Stimulated activated CD8-positive, alpha-beta memory T cell treated with anti-CD3 and anti-CD28 coated beads, Interleukin-7, amount 100 ng/mL, for 1 hour (primary cell): ENCODE measurements at places on chromosomes 2 and 18.

DNA sequence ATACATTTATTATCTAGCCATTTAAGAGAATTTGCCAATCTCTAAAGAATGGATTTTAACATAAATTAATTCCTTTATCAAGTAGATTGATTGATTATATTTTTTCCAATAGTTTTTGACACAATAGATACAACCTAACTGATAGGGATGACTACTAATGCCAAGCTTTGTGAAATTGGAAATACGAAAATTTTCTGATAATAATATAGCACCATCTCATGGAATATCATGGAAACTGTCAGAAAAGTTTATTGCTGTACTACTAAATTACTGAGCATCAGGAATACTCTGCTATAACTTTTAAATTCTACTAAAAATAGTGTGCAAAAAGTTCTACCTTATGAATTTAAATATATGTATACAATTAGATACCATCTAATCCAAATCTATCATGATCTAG lies 101.8 kb upstream of the MAP2 start:
- DNase-seq = no peak

- DNase-seq = no peak
Observed at GRCh38 chr2:239598011-239598731, 197.4 kb upstream of the HDAC4 start.

- no peak for DNase-seq
Observed at GRCh38 chr18:26119246-26119645, 14.4 kb upstream of the PSMA8 start.

DNA sequence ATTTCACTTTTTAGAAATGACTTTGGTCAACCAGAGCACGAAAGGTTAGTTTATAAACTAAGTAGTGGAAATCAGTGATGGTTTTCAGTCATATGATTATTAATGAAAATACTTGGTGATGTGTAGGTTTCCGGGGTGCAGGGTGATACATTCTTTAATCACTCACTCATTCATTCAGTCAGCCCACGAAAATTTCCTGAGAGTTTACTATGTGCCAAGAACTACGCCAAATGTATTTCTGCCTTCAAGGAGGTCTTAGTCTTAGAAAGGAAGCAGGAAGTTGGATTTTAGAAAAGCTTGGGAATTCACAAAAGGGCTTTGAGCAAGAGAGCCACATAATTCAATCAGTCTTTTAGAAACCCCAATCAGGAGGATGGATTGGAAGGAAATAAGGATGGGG lies 543.6 kb downstream of the PLCL1 start:
- DNase-seq = no peak

DNA sequence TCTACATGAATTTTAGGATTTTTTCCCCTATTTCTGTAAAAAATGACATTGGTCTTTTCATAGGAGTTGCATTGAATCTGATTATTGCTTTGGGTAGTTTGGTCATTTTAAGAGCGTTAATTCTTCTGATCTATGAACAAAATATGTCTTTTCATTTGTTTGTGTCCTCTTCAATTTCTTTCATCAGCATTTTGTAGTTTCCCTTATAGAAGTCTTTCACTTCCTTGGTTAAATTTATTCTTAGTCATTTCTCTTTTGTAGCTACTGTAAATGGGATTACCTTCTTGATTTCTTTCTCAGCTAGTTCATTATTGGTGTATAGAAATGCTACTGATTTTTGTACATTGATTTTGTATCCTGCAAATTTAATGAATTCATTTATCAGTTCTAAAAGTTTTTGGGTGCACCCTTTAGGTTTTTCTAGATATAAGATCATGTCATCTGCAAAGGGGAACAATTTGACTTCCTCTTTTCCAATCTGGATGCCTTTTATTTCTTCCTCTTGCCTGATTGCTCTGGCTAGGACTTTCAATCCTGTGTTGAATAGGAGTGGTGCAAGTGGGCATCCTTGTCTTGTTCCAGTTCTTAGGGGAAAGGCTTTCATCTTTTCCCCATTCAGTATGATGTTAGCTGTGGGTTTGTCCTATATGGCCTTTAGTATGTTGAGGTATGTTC lies 36.6 kb upstream of the AAK1 start:
- no peak for DNase-seq
